ENCODE measurements at places on chromosomes 16 and 17.

- no peak for DNase-seq
Measured at GRCh38 chr16:88070989-88071625, 119.9 kb downstream of the BANP start.

GRCh38 chr17:50187751-50188530, 13.5 kb downstream of the COL1A1 start:
- peak; percentile 61 for DNase-seq

DNA sequence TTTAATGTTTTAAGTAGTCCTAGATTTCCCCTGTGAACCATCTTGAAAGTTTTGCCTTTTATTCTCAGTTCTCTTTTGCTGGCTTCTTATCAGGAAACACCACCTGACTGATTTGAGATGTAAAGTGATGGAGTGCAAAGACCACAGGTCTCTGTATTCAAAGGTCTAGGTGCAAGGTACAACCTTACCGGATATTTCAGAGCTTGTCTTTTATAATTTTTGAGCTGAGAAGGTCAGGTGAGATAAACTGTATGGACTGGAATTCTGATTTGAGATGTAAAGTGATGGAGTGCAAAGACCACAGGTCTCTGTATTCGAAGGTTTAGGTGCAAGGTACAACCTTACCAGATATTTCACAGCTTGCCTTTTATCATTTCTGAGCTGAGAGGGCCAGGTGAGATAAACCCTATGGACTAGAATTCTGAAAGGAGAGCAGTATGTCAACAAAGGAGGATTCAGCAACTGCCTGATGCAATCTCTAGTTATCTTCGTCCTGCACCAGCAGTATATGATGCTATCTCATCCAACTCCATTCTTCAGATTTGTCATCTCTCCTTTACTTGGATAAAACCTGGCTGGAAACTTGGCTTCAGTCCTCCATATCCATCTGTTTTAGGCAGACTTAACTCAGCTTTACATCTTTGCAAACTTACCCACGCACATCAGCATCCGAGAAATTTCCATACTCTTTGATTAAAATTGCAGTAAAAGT, 64.3 kb downstream of the CENPV start:
- DNase-seq = peak; percentile 22

GRCh38 chr16:88382491-88383400, at the start of gene ZNF469:
TSS of gene ZNF469 (plus strand) at chr16:88382959. CDS start at chr16:88427471, 44,512 bp downstream.
- DNase-seq = peak; percentile 73

DNA sequence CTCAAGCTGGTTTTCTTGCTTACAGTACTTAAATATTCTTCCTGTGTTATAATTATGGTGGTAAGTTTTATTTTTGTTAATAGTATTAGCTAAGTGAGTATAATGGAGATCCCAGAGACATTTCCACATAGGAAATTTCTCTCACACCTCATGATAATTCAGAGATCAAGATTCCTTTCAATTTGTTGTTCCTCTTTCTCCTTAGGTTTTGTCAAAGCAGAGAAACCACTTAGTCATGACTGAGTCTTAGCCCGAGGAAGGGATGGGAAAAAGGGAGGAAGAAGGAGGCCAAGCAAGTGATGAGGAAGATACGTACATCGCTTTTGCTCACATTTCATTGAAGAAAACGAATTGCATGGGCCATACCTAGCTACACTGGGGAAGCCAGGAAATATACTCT, 18.4 kb downstream of the ESRP2 start:
- DNase-seq = no peak

- no peak for DNase-seq
Measured at GRCh38 chr16:85112364-85112763, at the start of gene CIBAR2. TSS of gene CIBAR2 (minus strand) at chr16:85112472. CDS start at chr16:85112352, 120 bp downstream.

GRCh38 chr17:77527836-77528505, 387.2 kb downstream of the SEC14L1 start:
- no peak for DNase-seq

DNA sequence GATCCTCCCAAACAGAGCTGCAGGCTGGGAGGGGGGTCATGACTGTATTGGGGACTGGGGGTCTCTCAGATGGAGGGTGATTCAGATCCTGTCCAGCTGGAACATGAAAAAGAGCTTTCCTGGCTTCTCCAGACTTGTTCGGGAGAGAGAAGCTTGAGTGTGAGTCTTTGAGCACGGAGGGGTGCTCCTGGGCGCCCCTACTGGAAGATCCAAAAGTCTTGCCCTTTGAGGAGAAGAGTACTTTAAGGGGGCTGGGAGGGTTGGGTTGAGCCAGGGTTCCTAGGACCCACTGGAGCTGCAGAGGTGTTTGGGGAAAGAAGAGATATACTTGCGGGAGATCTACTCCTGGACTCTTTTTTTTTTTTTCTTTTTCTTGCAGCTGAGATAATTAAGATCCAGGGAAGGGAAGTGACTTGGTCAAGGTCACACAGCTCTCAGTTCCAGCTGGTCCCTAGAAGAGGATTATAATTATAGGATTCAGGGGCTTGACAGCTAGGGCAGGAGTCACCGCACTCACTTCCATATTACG, 8.4 kb downstream of the RARA start:
- DNase-seq = peak; percentile 86

DNA sequence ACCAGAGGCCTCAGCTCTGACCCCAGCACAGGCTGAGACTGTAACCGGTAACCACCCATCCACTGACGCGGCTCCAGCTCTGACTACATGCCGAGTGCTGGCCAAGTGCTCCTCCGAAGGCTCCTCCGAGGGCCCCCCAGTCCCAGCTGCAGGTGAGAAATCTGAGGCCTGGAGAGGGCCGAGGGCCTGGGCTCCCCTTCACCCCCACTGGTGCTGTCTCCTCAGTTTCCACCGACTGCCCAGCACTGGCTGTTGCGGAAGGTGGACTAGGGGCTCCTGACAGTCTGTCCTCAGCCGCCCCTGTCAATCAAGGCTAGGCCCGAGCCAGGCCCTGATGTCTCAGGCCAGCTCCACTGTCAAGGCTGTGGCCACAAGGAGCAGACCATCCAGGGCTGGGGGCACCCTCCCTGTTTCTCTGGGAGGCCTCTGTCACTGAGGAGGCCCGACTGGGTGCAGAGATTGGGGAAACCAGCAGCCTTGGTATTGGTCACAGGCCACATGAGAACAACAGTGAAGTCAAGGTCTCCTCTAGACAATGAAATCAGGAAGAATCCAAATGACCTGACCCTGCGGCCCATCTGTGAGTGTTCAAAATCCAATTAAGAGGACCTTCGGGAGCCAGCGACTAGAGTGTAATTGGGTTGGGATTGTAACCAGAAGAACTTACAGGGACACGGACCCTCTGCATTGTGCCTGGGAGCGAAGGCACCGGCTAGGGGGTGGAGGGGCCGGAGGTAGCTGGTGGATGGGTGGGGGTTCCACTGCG, 5.1 kb downstream of the TMEM235 start:
- no peak for DNase-seq

- DNase-seq = no peak
Measured at GRCh38 chr16:48627148-48627547, 17.2 kb upstream of the N4BP1 start.

DNA sequence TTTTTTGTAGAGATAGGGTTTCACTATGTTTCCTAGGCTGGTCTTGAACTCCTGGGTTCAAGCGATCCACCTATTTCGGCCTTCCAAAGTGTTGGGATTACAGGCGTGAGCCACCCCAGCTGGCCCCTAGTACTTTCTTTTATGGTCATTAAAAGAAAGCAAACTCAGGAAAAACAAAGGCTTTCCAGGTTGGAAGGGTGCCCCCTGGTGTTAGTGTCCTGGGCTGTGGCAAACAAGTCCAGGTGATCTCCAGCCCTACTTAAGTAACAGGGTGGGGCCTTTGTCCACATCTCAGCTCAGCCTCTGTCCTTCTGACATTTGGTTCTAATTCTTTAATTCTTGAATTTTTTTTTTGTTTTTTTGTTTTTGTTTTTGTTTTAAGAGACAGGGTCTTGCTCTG, 6.9 kb downstream of the IGFBP4 start:
- DNase-seq = peak; percentile 72

- DNase-seq = no peak
Measured at GRCh38 chr17:20276421-20276820, 190.9 kb downstream of the LGALS9B start.

GRCh38 chr17:18116078-18116477, 7.5 kb downstream of the MYO15A start:
- DNase-seq = no peak

GRCh38 chr17:6110088-6110487, 39.9 kb downstream of the WSCD1 start:
- no peak for DNase-seq

Measured in adipocyte (in vitro differentiated cells).